Subcutaneous adipose tissue (tissue), 4 donors: ENCODE measurements at places on chromosomes 11 and 22. TPM values are rescaled to one million over a fixed set of nuclear protein-coding genes. Genes with fewer than 3 reads are reported as not detected.

The TMEM191B gene
- total RNA-seq, result not detected

The OR8D4 gene
- not detected for total RNA-seq

The SH3BP1 gene
- 5.4 TPM for total RNA-seq

The CARNS1 gene
- 0.17 TPM for total RNA-seq

The PDE3B gene
- total RNA-seq, result 158 TPM

The CBLIF gene
- not detected for total RNA-seq
